Left lung (tissue), 14 donors: ENCODE measurements at places on chromosomes 3 and 15.

DNA sequence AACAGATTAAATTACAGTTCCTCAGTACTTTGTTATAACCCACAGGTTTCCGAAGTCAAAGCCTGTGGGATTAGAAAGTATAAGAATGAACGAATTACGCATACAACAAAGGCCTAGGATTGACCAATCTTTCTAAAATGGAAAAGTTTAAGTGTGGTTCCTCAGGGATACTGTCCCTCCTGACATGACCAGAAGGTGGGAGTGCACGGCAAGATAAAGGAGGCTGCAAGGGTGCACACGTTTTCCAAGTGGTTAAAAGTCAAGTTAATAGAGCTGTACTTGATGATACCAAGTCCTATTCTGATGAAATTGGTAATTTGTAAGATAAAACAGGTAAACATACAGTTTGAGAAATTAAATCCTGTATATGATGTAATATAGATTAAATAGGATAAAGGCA lies 96.2 kb downstream of the ALDH1A2 start:
- no peak for DNase-seq

DNA sequence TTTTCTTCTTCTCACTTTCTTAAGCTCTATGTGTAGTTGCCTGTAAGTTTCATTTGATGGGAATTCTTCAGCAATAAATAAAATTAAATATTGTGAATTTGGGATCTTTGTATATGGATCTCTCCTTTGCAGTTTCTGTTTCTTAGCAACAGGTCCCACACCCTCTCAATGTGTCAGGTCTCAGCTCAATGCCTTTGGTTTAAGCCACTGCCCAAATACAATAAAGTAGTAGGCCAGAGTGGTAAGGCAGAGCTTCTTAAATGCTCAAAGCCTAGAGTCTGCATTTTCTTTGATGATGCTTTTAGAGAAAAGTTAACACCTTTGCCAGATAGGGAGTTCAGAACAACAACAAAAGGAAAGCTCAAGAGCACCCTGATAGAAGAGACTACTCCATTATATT lies 343.7 kb downstream of the NSUN3 start:
- DNase-seq = no peak

GRCh38 chr3:133593243-133593642 lies 19.8 kb downstream of the CDV3 start:
- no peak for DNase-seq

GRCh38 chr15:32908135-32908801 lies 190.5 kb downstream of the GREM1 start:
- DNase-seq = no peak

DNA sequence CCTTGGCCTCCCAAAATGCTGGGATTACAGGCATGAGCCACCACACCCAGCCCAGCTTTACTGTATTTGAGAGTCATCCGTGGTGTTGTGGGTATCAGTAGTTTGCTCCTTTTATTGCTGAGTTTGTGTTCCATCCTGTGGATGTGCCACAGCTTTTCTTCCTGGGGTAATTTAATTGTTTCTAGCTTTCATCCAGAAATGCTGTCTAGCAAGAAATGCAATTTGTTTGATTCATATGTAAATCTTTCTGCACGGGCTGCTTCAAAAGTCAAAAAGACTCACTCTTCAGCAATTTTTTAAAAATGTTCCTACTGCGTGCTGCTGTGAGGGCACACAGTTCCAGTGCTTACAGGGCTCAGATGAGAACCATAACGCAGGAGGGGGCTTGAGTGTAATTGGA lies 47.1 kb downstream of the CORO2B start:
- DNase-seq = no peak

DNA sequence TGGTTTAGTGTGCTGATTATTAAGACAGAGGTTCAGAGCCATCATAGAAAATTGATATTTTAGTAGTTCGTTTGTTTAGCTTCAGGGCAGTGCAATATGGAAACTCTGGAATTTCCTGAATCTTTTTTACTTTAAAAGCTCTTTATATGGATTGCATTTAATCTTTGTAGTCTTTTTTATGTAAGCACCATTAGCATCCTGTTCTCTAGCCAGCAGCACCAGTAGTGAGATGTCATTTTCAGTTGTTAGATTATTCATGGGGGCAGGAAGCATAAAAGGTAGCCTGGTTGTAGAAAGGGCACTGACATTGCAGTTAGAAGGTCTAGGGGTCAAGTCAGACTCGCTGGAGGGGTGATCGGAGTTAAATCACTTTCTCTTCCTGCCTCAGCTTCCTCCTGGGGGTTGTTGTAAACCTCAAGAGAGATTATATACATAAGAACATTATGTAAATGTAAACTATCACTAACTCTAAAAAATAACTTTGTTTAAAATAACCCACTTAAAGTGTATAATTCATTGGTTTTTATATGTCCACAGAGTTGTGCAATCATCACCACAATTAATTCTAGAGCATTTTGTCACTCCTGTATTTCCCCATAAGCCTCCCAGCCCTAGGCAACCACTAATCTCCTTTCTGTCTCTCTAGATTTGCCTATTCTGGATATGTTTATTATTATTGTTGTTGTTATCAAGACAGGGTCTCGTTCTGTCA lies 31.4 kb upstream of the ITPKA start:
- DNase-seq = no peak

GRCh38 chr3:122612696-122613095 lies 35.2 kb downstream of the PARP15 start:
- DNase-seq = no peak
